ENCODE measurements at places on chromosomes 5 and 9. TPM values are rescaled to one million over a fixed set of nuclear protein-coding genes. Genes with fewer than 3 reads are reported as not detected.

GRCh38 chr5:150017226-150018005, 16.9 kb downstream of the HMGXB3 start:
- no peak for DNase-seq

DNA sequence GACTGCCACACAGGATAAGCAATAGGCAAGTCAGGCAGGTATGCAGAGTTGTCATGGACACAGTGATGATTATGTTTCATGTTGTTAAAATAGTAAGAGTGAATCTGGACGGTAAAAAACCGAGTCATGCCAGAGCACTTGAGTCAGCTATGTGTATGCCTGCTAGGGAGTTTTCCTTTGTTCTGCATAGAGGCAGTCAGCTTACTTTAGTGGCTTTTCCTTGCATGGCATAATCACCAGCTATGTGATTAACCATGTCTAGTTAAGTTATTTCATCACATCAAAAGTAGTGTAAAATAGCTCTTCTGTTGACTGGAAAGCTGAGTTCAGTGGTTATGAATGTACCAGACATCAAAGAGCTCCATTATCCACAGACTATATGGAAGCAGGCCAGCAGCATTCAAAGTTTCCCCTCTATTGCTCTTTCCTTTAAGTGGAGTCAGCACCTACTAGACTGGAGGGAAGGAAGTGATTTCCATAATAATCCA, 989.8 kb downstream of the TLE1 start:
- DNase-seq = peak; percentile 14

DNA sequence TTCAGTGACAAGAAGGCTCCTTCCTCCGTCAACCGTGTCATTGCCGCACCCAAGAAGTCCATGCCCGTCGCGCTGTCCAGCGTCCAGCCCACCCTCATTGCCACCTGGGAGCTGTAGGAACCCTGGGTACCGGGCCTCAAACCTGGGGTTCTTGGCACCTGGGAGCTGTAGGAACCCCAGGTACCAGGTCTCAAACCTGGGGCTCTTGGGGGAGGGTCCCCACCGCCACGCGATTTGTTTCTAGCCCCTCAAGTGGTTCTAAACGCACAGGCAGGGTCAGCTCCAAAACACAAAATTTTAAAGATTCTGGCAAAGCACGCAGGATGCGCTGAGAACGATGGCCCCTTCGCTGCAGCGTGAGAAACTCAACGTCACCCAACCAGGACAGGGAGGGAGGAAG, 17.7 kb downstream of the LHX3 start:
- no peak for DNase-seq

DNA sequence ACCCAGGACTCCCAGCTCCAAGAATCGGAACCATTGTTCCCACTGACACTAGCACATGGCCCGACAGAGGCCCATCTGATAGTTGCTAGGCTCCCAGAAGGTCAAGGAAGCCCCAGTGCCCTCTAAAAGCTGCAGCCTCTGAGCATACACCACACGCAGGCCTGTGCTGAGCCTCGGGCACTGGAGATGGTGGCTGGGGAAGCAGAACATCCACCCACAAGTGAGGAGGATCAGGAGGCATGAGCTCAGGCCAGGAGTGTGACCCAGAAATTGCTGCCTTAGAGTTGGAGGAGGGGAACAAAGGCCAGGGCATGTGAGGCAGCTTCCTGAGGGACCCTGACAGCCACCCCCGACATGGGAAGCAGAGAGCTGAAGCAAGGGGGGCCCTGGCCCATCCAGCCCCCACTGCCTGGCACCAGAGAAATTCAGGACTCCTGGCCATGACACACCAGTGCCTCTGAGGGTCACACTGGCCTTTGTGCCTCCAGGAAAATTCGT, 21.4 kb downstream of the IPPK start:
- DNase-seq = no peak

GRCh38 chr5:26482810-26483375, 555.5 kb downstream of the CDH9 start:
- DNase-seq = peak; percentile 23

DNA sequence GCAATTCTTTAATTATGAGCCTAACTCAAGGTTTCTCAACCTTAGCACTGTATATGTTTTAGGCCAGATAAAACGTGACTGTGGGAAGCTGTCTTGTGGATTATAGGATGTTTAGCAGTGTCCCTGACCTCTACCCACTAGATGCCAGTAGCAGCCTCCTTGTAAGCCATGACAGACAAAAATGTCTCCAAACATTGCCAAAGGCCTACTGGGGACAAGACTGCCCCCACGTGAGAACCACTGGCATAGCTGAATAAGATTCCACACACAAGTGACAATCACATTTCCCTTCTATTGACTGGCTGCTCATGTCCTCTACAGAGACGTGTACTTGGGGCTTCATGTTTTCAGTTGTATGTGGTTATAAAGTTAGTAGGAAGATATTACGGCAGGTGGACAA, 55.4 kb downstream of the GOLM1 start:
- DNase-seq = no peak

GRCh38 chr9:3023449-3023848, 179.6 kb upstream of the PUM3 start:
- no peak for DNase-seq

DNA sequence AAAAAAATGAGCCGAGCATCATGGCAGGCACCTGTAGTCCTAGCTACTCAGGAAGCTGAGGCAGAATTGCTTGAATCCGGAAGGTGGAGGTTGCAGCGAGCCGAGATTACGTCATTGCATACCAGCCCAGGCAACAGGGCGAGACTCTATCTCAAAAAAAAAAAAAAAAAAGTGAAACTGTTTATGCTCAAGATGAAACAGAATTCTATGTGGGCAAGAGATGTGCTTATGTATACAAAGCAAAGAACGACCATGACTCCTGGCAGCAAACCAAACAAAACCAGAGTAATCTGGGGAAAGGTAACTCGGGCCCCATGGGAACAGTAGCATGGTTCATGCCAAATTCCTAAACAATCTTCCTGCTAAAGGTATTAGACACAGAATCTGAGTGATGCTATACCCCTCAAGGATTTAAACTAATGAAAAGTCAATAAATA, 32.6 kb upstream of the PLAC8L1 start:
- no peak for DNase-seq

DNA sequence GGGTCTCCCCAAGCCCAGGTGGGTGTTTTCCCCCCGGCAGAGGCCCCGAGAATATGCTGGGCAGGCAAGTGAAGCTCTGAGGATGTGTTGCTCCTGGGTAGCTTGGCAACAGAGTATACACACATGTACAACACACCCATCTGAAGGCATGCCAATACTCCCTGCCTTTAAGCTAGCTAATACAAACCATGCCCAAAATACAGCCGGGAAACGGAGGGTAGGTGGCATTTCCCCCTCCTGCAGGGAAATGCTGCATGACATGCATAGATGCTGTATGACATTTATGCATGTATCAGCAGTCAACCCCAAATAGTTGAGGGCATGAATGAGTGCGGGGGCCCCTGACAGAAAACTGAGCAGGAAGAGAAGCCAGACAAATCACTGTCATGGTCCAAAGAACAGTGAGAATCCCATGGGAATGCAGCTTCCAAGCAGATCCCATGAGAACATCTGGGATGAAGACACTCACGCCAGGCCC, 614.1 kb downstream of the EBF1 start:
- peak; percentile 83 for DNase-seq

- DNase-seq = no peak
Measured at GRCh38 chr5:36059571-36060419, 6.9 kb downstream of the UGT3A2 start.

GRCh38 chr9:6441269-6441668, 28.3 kb downstream of the UHRF2 start:
- no peak for DNase-seq

DNA sequence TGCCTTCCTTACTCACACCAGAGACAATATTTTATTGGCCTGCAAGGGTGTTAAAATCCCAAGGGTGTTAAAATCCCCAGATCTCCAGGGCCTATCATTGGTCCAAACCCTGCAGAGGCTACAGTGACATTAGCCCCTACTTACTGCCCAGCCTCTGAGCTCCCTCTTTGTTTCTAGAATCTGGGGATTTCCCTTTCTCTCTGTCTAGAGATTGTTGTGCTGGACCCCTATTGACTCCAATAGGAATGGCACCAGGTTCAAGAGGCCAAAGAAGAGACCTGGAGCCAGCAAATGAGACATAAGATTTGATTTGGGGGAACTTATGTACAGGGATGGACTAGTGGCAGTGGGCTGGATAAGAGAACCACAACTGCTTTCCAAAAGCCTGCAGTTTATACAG, 53.3 kb upstream of the ZBED3 start:
- no peak for DNase-seq

GRCh38 chr5:124790895-124791732, 44.7 kb upstream of the ZNF608 start:
- DNase-seq = peak; percentile 14

DNA sequence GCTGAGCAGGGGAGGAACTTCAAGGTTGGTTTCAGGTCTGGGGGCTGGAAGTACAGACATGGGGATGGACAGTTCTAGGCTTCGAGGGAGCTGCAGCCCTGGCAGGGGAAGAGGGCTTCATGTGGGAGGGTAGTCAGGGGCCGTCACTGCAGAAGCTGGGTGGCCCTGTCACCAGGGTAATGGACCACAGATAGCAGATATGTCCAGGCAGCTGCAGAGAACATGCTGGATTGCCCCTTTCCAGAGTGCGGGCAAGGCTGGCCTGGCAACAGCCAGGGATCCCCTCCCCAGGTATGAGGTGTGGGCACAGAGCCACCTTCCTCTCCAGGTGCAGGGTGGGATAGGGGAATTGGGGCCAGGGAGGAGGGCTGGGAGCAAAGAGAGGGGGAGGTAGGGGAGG, 206.5 kb downstream of the GADD45G start:
- no peak for DNase-seq

DNA sequence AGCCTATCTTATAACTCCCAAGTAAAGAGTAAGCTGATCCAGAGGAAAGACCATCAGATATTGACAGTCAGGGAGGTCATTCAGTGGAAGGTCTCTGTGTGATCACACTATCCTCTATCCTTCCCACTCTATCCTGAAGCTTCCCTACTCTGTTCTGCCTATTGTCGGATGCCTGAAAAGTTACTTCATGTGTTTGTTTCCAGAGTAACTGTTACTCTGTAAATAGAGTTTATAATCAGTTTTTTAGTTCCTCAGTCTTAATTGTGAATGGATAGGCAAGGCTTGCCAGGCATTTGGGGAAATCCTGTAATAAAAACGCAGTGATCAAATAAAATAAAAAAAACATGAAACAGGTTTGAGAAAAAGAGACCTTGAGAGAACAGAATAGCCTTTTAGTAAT, 79.8 kb downstream of the XRCC4 start:
- DNase-seq = no peak

The PCAT7 gene
- 8.4 TPM for polyA plus RNA-seq

The SH3GL2 gene
- 0.08 TPM for polyA plus RNA-seq

The NIPSNAP3A gene
- polyA plus RNA-seq = 61.5 TPM

The FOXD1 gene
- polyA plus RNA-seq = 0.50 TPM

The TMEM215 gene
- 1.4 TPM for polyA plus RNA-seq

Data from hindlimb muscle (tissue), 1 donor.